ENCODE measurements at places on chromosomes 6 and 20. TPM values are rescaled to one million over a fixed set of nuclear protein-coding genes. Genes with fewer than 3 reads are reported as not detected.

DNA sequence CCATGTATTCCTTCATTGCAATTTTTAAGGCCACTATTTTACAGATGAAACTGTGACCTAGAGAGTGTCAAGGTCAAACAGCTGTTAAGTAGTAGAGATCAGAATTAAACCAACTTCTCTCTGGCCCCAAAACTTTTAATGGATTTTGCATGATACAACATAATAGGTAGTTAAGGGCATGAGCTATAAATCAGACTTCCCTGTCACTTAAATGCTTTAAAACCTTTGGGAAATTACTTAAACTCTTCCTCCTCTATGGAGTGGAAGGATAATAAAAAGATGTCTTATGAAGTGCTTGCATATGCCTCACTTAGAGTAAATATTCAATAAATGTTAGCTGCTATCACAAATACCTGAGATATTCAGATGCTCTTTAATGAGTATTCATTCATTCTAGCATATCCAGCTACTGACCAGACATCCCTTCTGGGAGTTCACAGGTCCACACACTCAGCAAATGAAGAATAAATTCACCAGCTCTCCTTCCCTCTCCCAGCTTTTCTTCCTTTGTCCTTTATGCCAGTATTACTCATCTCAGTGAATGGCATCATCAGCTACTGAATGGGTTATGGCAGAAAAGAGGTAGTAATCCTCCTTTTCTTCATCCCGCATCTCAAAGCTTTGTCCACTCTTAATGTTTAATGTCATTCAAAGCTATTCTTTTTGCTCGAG lies 36.2 kb downstream of the EYA4 start:
- no peaks in the 10 kb centered on the region for H3K36me3 ChIP-seq
- no peak for DNase-seq
- H3K27ac ChIP-seq, result no peak overlapping the region
- H3K4me1 ChIP-seq, result no peaks in the 10 kb centered on the region
- no peak overlapping the region for H3K4me3 ChIP-seq

- H3K27ac ChIP-seq, result no peak overlapping the region
- H3K4me3 ChIP-seq, result no peak overlapping the region
- no peaks in the 10 kb centered on the region for H3K36me3 ChIP-seq
- no peak for DNase-seq
- peaks cover 8% of the 10 kb centered on the region for H3K4me1 ChIP-seq
These were observed 4.9 kb upstream of the BEND6 start for GRCh38 chr6:56949925-56950495.

- no peaks in the 10 kb centered on the region for H3K36me3 ChIP-seq
- no peaks in the 10 kb centered on the region for H3K27me3 ChIP-seq
- H3K4me3 ChIP-seq, result no peak overlapping the region
- no peak for DNase-seq
- no peak overlapping the region for H3K27ac ChIP-seq
These were observed 626.1 kb upstream of the ID4 start for GRCh38 chr6:19210849-19211590.

GRCh38 chr6:99297415-99297814 lies 52.1 kb downstream of the FAXC start:
- no peak for DNase-seq
- H3K4me3 ChIP-seq, result no peak overlapping the region
- no peaks in the 10 kb centered on the region for H3K36me3 ChIP-seq
- H3K4me1 ChIP-seq, result no peaks in the 10 kb centered on the region
- H3K27me3 ChIP-seq, result peaks cover 46% of the 10 kb centered on the region
- H3K27ac ChIP-seq, result no peak overlapping the region

DNA sequence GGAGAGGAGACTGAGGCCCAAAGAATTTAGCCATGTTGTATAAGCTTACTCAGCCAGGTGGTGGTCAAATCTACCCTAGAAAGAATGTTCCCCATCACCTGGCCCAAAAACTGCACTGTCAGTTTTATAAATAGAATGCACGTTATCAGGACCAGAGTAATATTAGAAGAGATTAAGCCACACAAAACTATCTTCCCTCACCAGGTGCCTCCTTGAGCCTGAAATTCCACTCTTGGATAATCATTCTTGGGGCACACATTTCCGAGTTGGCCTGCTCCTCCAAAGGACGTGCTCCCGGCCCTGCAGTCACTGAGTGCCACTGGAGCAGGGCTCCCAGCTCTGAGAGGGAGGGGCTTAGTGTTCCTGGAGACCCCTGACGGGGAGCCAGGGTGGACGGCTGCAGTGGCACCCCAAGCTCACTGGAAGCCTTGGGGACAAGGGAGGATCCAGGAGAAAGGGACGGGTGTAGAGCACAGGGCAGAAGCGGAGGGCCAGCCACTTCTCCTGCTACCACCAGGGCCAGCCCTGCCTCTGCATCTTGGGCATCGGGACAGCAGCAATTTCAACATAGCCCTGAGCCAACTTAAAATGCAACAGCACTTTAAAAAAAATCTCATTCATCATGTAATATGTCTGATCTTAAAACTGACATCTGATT lies 160.8 kb upstream of the QKI start:
- no peak for DNase-seq
- peaks cover 5% of the 10 kb centered on the region for H3K27me3 ChIP-seq
- peaks cover 6% of the 10 kb centered on the region for H3K4me1 ChIP-seq

DNA sequence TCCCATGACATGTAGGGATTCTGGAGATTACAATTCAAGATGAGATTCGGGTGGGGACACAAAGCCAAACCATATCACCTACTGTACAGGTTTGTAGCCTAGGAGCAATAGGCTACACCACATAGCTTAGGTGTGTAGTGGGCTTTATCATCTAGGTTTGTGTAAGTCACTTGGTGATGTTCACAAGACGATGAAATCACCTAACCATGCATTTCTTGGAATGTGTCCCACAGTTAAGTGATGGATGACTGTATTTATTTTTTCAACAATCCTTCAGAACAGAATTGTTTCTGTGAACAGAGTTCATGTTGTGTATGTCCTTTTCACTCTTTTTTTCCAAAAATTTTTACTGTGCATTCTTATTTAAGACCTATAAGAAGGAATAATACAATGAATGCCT lies 76.1 kb downstream of the DTD1 start:
- no peak overlapping the region for H3K27ac ChIP-seq
- no peaks in the 10 kb centered on the region for H3K36me3 ChIP-seq
- H3K27me3 ChIP-seq, result no peaks in the 10 kb centered on the region
- H3K4me1 ChIP-seq, result no peaks in the 10 kb centered on the region
- H3K4me3 ChIP-seq, result no peak overlapping the region
- DNase-seq, result no peak

GRCh38 chr20:48841875-48842529 lies 14.2 kb upstream of the PREX1 start:
- no peaks in the 10 kb centered on the region for H3K27me3 ChIP-seq
- H3K4me1 ChIP-seq, result peaks cover 8% of the 10 kb centered on the region
- DNase-seq, result no peak
- no peak overlapping the region for H3K27ac ChIP-seq
- H3K36me3 ChIP-seq, result no peaks in the 10 kb centered on the region

- no peaks in the 10 kb centered on the region for H3K27me3 ChIP-seq
- H3K36me3 ChIP-seq, result peaks cover 4% of the 10 kb centered on the region
- DNase-seq, result no peak
- H3K27ac ChIP-seq, result no peak overlapping the region
- H3K4me3 ChIP-seq, result no peak overlapping the region
These were observed 3.3 kb downstream of the RMND1 start for GRCh38 chr6:151448623-151449022.

GRCh38 chr6:162728706-162729105 lies 932 bp downstream of the PACRG start:
- H3K36me3 ChIP-seq, result no peaks in the 10 kb centered on the region
- H3K27ac ChIP-seq, result peak overlapping the region; percentile 60
- H3K4me3 ChIP-seq, result peak overlapping the region; percentile 61
- H3K4me1 ChIP-seq, result peaks cover 9% of the 10 kb centered on the region

- no peaks in the 10 kb centered on the region for H3K4me1 ChIP-seq
- DNase-seq, result no peak
- H3K36me3 ChIP-seq, result no peaks in the 10 kb centered on the region
- no peak overlapping the region for H3K4me3 ChIP-seq
These were observed 125.3 kb downstream of the GRM1 start for GRCh38 chr6:146154197-146154596.

GRCh38 chr6:137087902-137088301 lies 43.1 kb upstream of the IL20RA start:
- H3K4me1 ChIP-seq, result no peaks in the 10 kb centered on the region
- no peak overlapping the region for H3K27ac ChIP-seq
- H3K27me3 ChIP-seq, result no peaks in the 10 kb centered on the region
- H3K4me3 ChIP-seq, result no peak overlapping the region

GRCh38 chr6:149385998-149386646 lies 13.9 kb upstream of the SUMO4 start:
- no peaks in the 10 kb centered on the region for H3K27me3 ChIP-seq
- H3K4me1 ChIP-seq, result peaks cover 28% of the 10 kb centered on the region
- no peak overlapping the region for H3K27ac ChIP-seq

DNA sequence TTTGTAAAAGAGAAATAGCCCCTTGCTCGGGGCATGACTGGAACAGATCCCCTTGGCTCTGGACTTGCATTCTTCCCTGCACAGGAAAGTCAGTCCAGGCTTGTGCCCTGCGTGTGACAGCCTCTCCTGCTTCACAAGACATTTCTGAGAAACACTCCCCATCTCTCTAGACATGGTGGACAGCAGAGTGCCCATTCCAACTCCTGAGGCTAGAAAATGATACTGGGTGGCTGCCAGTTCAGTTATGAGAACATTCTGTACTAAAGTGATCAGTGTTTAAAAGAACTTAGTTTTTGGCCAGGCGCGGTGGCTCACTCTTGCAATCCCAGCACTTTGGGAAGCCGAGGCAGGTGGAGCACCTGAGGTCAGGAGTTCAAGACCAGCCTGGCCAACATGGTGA lies 41.3 kb downstream of the TGM3 start:
- H3K4me1 ChIP-seq, result no peaks in the 10 kb centered on the region
- H3K4me3 ChIP-seq, result no peak overlapping the region
- H3K27me3 ChIP-seq, result peaks cover 9% of the 10 kb centered on the region
- H3K36me3 ChIP-seq, result no peaks in the 10 kb centered on the region
- H3K27ac ChIP-seq, result no peak overlapping the region
- DNase-seq, result no peak

- no peak within 1 kb of the TSS for H3K4me3 ChIP-seq
- peak; percentile 87 for DNase-seq
- peaks cover 15% of the 10 kb centered on the region for H3K4me1 ChIP-seq
- no peaks in the 10 kb centered on the region for H3K27me3 ChIP-seq
These were observed at the start of gene SLC2A4RG for GRCh38 chr20:63739130-63740069. SLC2A4RG (plus strand) TSS chr20:63739776; CDS start chr20:63739913, 137 bp downstream.

DNA sequence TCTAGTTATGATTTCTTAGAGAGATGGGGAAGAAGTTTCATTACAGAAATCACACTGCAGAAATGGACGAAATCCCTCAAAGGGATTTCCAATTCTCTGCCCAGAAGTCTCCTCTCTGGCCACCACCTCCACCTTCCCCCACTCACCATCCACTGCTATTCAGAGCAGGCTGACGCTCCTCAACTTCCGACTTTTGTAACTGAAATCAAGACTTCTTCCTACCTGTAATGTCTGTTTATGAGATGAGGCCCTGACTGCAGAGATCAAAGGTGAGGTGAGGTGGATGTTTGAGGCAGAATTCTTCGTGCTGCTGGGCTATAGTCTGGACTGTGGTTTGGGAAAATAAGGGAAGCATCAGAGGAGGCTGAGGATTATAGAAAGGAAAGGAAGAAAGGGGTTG lies 385.2 kb upstream of the ARID1B start:
- no peak overlapping the region for H3K27ac ChIP-seq
- H3K36me3 ChIP-seq, result peaks cover 4% of the 10 kb centered on the region
- H3K4me1 ChIP-seq, result peaks cover 18% of the 10 kb centered on the region
- DNase-seq, result no peak
- H3K4me3 ChIP-seq, result no peak overlapping the region

DNA sequence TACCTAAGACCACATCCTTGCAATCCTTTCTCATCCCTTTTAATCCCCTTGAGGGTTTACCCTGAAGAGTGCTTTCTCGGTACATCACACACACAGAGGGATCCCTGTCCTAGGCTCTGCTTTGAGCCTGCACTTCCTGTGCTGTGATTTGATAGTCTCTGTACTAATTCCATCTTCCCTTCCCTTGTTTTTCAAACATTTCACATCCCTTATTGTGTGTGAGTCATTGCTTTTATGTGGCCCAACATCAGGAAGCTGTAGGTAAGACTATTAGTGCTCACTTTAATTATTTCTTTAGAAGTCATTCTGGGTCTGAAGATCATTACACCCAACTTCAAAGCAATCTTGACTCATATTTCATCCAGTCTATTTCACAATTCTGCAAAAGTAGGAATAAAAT lies 57.2 kb upstream of the ANKEF1 start:
- DNase-seq, result no peak
- H3K27me3 ChIP-seq, result peaks cover 25% of the 10 kb centered on the region
- H3K36me3 ChIP-seq, result no peaks in the 10 kb centered on the region
- H3K4me1 ChIP-seq, result no peaks in the 10 kb centered on the region

- H3K27ac ChIP-seq, result no peak overlapping the region
- no peaks in the 10 kb centered on the region for H3K27me3 ChIP-seq
- H3K4me1 ChIP-seq, result no peaks in the 10 kb centered on the region
- DNase-seq, result no peak
- no peak overlapping the region for H3K4me3 ChIP-seq
- no peaks in the 10 kb centered on the region for H3K36me3 ChIP-seq
These were observed 1278.4 kb upstream of the GJE1 start for GRCh38 chr6:140854318-140854717.

DNA sequence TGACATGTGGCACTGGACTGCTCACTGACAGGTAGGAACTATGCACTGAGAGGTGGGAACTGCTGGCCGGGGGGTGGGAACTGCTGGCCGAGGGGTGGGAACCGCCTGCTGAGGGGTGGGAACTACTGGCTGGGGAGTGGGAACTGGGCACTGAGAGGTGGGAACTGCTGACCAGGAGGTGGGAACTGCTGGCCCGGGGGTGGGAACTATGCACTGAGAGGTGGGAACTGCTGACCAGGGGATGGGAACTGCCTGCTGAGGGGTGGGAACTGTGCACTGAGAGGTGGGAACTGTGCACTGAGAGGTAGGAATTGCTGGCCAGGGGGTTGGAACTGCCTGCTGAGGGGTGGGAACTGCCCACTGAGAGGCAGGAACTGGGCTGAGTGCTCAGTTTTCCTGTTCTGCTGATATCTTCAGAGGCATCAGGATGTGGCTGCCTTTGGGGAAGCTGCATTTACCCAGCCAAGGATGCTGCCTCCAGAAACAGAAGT lies 90.2 kb downstream of the THBS2 start:
- DNase-seq, result no peak
- H3K27me3 ChIP-seq, result no peaks in the 10 kb centered on the region
- no peak overlapping the region for H3K27ac ChIP-seq
- no peaks in the 10 kb centered on the region for H3K4me1 ChIP-seq
- no peak overlapping the region for H3K4me3 ChIP-seq

DNA sequence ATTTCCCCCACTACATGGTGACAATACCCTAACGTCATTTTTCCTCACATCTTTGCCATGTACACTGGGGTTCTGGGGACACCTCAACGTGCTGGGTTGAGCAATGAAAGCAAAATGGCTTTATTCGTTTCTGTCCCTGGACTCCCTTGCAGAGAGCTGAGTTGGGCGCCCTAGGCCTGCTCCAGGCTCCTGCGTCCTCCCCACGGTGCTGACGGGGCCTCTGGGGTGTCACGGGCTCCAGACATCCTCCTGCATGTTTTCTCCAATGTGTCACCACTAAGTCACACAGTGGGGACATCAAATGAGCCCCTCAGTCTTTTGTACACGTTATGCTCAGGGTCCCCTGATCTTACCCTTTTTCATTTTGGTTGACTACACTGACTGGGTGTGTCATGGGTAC lies 99.8 kb downstream of the TTLL2 start:
- no peaks in the 10 kb centered on the region for H3K36me3 ChIP-seq
- DNase-seq, result no peak
- H3K4me1 ChIP-seq, result no peaks in the 10 kb centered on the region
- H3K4me3 ChIP-seq, result no peak overlapping the region

GRCh38 chr6:1586256-1586655 lies 23.5 kb upstream of the FOXC1 start:
- no peak overlapping the region for H3K4me3 ChIP-seq
- no peaks in the 10 kb centered on the region for H3K36me3 ChIP-seq
- H3K4me1 ChIP-seq, result no peaks in the 10 kb centered on the region
- peaks cover 10% of the 10 kb centered on the region for H3K27me3 ChIP-seq

ZHX3 gene
- total RNA-seq, result 7.6 TPM

RNF182 gene
- total RNA-seq, result not detected

DLL1 gene
- total RNA-seq, result 0.61 TPM

SRC gene
- total RNA-seq, result 6.8 TPM

ADGRB3 gene
- not detected for total RNA-seq
